ENCODE measurements at places on chromosomes 7 and 10.

DNA sequence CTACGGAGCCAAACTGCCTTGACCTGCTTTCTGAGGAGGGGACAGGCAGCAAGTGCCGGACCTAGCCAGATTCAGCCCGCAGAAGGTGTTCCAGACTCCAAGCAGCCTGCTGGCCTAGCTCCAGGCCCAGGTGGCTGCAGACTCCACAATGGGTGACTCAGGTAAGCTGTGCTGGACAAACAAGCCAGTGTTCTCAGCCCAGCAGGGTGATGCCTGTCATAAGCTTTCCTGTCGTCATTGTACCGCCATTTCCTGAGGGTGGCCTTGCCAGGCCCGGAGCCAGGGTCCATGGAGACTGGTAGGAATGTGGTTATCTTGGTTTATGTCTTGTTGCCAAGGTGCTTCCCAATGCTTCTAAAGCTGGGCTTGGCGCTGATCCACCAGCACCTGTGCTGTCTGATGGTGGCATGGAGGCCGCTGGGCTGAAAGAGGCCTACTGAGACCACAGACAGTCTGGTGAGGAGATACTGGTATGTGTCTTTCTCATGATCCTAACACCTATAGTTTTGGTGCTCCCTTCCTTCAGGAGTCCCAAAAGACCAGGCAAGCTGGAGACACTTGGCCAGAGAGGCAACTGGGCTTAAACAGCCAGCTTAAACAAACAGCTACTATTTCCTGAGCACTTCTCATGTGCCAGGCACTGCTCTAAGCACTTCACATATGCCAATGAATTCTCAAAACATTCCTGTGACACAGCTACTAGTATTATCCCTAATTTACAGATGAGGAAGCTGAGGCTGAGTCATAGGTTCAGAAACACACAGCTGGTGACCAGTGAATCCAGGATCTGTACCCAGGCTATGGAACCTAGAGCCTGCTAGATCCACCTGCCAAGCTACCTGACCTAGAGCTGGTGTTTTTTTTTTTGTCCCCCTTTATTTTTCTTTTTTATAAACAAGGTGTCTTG lies 42.0 kb downstream of the ZC3HC1 start:
- no peak for DNase-seq

GRCh38 chr7:39429421-39429820 lies 136.8 kb upstream of the YAE1 start:
- no peak for DNase-seq

GRCh38 chr10:69802424-69803161 lies 887 bp downstream of the COL13A1 start:
- DNase-seq = peak; percentile 72

GRCh38 chr10:14124941-14125340 lies 205.8 kb downstream of the FRMD4A start:
- DNase-seq = no peak

DNA sequence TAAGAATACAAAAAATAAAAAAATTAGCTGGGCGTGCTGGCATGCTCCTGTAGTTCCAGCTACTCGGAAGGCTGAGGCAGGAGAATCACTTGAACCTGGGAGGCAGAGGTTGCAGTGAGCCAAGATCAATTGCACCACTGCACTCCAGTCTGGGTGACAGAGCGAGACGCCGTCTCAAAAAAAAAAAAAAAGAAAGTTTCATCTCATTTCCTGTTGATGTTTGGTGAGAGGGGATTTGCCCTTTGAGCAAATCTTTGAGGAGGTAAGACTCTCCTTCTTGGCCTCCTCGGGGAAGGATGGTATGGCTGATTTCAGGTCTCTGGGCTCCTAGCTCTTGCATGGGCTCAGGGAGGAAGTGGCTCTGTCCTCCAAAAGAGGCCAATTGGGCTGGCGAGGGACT lies 3.6 kb upstream of the GRID2IP start:
- DNase-seq = no peak

DNA sequence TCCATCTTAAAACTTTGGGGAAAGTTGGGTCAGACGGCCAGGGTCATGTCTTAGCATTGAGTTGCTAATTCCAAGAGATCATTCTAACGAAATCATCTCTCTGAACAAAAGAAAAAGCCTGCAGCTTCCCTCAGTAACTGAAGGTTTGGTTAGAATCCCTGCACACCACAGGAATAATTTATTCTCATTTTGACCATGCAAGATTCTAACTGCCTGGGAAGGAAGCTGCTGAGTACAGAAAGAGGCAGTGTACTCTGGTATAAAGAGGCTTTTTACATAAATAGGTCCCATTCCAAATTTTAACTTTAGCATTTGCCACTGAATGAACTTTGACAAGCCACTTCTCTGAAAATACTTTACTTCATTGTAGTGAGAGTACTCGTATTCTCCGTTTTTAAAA lies 76.9 kb upstream of the RSBN1L start:
- no peak for DNase-seq

GRCh38 chr7:85320699-85321476 lies 134.0 kb upstream of the SEMA3D start:
- DNase-seq = no peak

Measured in mesothelial cell of epicardium (in vitro differentiated cells).